ENCODE measurements at places on chromosomes 11 and 22.

DNA sequence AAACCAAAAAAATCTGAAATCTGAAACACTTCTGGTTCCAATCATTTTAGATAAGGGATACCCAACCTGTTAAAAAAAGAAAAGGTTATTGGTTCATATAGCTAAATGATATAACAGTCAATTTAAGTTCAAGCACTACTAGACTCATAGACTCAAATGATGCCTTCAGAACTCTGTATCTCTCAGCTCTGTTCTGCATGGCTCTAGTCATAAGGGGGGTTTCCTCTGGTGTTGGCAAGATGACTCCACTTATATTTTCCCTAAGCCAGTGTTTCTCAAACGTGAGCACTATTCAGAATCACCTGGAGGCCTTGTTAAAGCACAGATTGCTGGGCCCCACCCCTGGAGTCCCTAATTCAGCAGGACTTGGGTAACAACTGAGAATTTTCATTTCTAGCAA lies 11.5 kb upstream of the RRAS2 start:
- DNase-seq, result no peak

- DNase-seq, result no peak
Measured at GRCh38 chr22:24567668-24568067, 11.9 kb downstream of the SNRPD3 start.

GRCh38 chr11:115425250-115425649 lies 79.0 kb downstream of the CADM1 start:
- no peak for DNase-seq

DNA sequence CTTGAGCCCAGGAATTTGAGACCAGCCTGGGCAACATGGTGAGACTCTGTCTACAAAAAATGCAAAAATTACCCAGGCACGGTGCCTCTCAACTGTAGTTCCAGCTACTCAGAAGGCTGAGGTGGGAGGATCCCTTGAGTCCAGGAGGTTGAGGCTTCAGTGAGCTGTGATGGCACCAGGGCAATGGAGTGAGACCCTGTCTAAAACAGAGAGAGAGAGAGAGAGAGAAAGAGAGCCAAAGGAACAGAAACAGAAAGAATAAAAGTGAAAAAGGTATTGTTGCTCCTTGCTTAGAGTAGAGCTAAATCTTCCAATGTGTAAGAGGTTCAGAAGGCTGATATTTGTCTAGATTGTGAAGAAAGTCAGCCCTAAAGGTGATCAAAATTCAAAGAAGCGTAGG lies 8.9 kb upstream of the ETS1 start:
- DNase-seq, result no peak

GRCh38 chr11:1656670-1657069 lies 27.1 kb downstream of the KRTAP5-5 start:
- no peak for DNase-seq

DNA sequence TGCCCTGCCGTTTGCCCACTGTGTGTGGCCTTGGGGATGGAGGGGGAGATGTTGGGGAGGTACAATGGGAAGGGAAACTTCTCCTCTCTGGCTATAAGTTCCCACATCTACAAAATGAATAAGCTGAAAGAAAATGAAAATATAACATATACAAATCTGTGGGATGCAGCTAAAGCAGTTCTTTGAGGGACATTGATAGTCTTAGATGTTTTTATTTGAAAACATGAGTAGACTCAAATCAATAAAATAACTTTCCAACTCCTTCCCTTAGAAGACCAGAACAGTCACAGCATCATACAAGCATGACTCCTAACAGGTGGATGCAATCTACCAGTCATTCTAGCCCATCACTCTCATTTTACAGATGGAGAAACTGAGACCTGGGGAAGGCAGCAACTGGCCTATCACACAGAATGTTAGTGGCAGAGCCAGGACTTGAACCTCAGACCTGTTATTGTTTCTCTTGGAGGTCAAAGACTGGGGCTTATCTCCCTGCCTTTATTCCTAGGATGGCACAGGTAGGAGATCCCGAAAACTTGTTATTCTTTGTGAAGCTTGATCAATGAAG lies 25.2 kb upstream of the CCDC86 start:
- DNase-seq, result no peak

DNA sequence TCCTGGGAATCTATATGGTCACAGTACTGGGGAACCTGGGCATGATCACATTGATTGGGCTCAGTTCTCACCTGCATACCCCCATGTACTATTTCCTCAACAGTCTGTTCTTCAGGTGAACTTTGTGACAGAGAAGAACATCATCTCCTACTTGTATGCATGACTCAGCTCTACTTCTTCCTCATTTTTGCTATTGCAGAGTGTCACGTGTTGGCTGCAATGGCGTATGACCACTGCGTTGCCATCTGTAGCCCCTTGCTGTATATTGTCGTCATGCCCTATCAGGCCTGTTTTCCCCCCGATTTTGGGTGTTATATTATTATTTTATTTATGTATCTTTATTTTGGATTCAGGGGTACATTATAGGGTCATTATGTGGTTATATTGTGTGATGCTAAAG lies 2.4 kb upstream of the OR8G1 start:
- DNase-seq, result no peak

DNA sequence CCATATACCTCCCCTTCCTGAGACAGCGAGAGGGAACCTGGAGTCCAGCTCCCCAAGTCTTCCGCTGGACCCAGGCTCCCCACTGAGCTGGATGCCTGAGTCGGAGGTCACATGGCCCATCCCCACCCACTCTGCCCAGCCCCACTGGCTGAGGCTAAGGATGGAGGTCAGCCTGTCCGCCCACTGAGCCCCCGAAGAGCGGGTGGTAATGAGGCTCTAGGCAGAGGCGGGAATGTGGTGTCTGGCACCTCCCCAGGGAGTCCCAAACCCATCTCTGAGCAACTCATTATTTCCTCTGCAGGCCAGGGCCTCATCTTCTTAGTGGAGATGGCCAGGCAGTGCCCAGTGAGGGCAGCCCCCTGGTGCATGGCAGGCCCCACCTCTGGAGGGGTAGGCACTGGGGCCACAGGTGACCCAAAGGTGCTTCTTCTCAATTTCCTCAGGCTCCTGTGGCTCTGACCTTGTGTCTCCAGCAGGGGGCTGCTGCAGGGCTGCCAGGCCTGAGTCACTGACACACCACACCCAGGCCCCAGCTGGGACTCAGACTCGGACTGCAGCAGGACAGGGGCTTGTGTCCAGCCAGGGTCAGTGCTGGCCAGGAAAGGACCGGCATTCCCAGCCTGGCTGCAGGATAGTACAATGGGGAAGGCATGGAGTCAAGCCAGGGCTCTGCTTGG lies 10.2 kb upstream of the PDE2A start:
- DNase-seq, result peak; percentile 49

GRCh38 chr11:19727246-19727645 lies 14.6 kb downstream of the NAV2 start:
- DNase-seq, result no peak

- no peak for DNase-seq
Measured at GRCh38 chr11:32173977-32174376, 83.1 kb downstream of the RCN1 start.

DNA sequence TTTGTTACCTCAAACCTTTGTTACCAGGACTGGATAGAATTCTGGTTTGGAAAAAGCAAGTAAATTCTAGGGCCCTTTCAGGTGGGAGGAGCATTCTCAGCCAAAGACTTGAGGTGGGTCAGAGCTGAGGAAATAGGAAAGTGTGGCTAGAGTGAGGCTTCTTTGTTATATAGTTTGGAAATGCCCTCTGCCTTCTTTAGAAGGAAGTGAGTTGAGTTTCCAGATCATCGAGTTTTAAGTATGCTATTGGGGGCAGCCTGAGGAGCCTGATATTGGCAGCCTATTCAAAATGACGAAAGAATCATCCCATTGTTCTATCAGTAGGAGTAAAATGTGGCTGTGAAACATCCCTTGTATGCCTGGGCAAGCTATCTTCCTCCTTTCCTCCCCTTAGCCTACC lies 134.1 kb downstream of the ARHGAP42 start:
- no peak for DNase-seq

GRCh38 chr22:48574776-48575617 lies 1252.7 kb downstream of the BRD1 start:
- peak; percentile 65 for DNase-seq

DNA sequence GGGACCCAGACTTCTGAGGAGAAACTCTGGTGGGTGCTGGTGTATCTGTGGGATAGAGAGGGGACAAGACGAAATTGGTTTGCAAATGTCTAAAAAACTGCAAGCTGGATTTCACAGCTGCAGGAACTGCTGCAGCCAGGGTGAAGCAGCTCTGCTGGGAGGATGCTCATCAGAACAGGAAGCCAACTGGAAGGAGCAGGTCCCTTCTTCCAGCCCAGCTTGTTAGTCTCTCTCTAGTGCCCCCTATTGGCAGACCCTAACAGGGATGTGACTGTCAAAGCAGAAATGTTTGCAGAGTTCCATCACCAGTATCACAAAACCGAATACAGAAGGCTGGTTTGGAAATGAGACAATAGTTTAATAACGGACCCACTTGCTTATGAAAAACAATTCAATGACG lies 74.8 kb upstream of the SLC22A12 start:
- DNase-seq, result no peak

GRCh38 chr11:61056571-61056970 lies 45.7 kb upstream of the CD5 start:
- DNase-seq, result peak; percentile 54

- no peak for DNase-seq
Measured at GRCh38 chr22:49370627-49371301, 456.9 kb downstream of the BRD1 start.

DNA sequence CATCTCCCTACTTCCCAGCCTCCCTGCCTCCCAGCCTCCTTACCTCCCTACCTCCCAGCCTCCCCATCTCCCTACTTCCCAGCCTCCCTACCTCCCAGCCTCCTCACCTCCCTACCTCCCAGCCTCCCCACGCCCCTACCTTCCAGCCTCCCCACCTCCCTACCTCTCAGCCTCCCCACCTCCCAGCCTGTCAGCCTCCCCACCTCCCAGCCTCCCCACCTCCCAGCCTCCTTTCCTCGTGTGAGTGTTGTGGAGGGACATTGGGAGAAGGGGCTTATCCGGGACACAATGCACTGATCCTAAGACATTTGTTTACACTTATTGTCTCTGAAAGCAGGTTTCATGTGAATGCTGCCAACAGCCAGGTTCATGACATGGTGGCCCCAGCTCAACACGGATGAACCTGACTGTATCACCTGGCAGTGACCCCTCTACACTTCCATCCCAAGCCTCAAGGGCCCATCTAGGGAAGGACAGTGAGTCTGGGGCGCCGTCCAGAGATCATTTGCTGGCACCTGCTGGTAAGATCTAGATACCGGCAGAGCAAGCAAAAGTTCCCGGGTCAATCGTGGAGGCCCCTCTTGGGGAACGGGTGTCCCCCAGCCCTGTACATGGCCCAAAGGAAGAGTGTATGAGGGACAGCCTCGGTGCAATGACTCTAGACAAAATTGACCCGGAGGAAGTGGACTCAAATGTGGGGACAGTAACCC lies 34.5 kb upstream of the TH start:
- no peak for DNase-seq

DNA sequence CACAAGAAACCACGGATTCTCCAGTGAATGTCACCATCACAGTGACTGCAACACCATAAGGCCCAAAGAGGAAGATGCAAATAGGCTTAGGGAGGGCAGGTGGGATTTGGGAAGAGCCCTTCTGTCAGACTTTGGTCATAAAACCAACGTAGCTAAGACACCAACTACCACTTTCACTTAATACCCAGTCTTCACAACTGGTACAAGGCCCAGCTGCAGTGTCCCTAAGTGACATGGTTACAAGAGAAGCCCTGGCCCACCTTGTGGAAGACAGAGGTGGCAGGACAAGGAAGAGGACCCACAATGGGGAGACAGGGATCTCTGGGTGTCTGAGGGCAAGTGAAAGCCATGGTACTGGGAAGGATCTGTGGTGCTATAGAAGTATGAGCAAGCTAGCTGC lies 10.0 kb downstream of the VSIG10L2 start:
- DNase-seq, result no peak

DNA sequence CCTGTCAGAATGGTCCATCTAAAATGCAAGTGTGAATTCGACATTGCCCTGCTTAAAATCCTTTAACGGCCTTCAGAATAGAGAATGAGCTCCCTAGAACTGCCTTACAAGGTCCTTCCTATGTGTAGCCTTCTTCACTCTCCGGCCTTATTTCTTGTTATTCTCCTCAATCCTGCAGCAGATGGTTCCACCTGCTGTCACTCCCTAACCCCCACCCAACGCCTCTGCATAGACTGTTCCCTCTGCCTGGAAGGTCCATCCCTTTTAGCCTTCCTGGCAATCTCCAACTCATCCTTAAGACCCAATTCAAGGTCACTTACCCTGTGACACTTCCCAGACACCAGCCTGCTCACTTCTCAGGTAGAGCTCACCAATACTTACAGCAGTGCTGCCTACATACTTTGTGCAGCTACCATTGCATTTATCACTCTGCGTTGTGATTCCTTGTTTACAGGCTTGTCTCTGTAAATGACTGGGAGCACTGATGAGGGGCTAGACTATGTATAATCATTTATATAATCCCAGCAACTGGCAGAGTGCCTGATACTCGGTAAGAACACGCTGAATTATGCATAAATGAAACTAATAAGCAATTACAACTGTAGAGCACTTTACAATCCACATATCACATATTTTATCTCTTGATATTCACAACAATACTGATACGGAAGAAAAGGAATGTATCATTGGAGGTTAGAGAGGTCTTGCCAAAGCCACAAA lies 58.9 kb downstream of the CLPB start:
- DNase-seq, result no peak

GRCh38 chr11:44855493-44855849 lies 95.2 kb downstream of the TP53I11 start:
- DNase-seq, result no peak

All from body of pancreas (tissue), 4 donors.